ENCODE measurements at places on chromosomes 6 and 20. TPM values are rescaled to one million over a fixed set of nuclear protein-coding genes. Genes with fewer than 3 reads are reported as not detected.

- H3K4me1 ChIP-seq = no peaks in the 10 kb centered on the region
- H3K4me3 ChIP-seq = no peak overlapping the region
- DNase-seq = no peak
- H3K36me3 ChIP-seq = no peaks in the 10 kb centered on the region
- no peaks in the 10 kb centered on the region for H3K27me3 ChIP-seq
Measured at GRCh38 chr6:148105695-148106094, 236.9 kb upstream of the SASH1 start.

- no peaks in the 10 kb centered on the region for H3K36me3 ChIP-seq
- H3K4me1 ChIP-seq = no peaks in the 10 kb centered on the region
- no peak for DNase-seq
Measured at GRCh38 chr20:48463916-48464315, 363.9 kb downstream of the PREX1 start.

DNA sequence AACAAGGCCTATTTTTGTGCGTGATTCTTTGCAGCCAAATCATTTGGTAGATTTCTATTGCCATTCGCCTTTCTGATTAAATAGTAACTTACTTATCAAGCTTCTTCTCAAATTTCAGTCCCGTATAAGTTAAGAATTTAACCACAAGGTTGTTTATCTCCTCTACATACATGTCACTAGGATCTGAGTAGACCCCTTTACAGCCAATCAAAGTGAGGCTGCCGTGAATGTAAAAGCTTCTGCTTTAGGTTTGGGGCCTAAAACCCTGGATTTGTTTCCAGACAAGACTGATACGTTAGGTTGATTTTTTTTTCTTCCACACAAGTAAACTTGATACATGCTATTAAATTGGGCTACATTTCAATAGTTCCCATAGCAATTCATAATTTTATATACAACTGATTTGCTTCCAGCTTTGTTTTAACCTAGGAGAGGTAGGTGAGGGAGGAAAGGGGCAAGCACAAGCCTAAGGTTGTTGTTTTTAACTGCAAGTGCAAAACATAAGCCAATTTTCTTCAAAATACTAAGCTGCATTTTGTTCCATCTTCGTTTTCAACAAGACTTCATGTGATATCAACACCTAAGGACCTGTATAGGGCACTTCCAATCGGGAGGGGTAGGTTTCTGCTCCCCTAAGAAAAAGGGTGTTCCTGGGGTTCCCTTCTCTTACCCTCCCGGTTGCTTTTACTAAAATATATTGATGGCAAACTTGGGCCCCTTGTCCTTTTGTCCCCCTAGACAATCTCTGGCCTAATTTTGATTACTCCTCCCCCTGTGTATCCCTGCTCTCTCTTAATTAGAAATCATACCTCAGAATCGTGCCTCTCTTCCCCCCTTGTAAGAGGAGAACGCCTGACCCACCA is 1.7 kb downstream of the RANBP9 start:
- peak overlapping the region; percentile 74 for H3K27ac ChIP-seq
- H3K27me3 ChIP-seq = no peaks in the 10 kb centered on the region
- H3K36me3 ChIP-seq = no peaks in the 10 kb centered on the region
- DNase-seq = peak; percentile 24

DNA sequence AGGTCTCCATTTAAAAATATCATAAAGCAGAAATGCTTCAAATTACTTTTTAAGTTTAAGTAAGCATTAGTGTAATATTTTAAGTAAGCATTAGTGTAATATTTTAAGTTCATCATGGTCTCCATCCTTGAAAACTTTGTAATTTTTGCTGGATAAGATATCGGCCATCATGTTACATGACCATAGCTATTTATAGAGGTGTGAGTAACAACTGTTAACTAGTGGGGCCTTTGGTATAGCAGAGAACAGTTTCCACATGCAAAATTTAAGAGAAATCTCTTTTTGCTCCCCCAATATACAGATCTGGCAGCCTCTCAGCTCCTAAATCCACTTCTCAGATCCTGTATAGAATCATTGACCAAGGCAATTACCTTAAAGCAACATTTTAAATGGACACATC is 468 bp downstream of the TRDN start:
- no peak overlapping the region for H3K4me3 ChIP-seq
- no peaks in the 10 kb centered on the region for H3K27me3 ChIP-seq
- DNase-seq = no peak
- H3K4me1 ChIP-seq = no peaks in the 10 kb centered on the region
- H3K36me3 ChIP-seq = no peaks in the 10 kb centered on the region
- H3K27ac ChIP-seq = no peak overlapping the region

- no peaks in the 10 kb centered on the region for H3K4me1 ChIP-seq
- DNase-seq = no peak
- no peak overlapping the region for H3K4me3 ChIP-seq
- H3K36me3 ChIP-seq = no peaks in the 10 kb centered on the region
- no peaks in the 10 kb centered on the region for H3K27me3 ChIP-seq
Measured at GRCh38 chr6:129647044-129647443, 62.9 kb downstream of the ARHGAP18 start.

Gene TFAP2C
- total RNA-seq = not detected

GRCh38 chr6:130933712-130934200 is 106.5 kb downstream of the SMLR1 start:
- no peaks in the 10 kb centered on the region for H3K27me3 ChIP-seq
- H3K27ac ChIP-seq = no peak overlapping the region
- DNase-seq = no peak
- no peaks in the 10 kb centered on the region for H3K4me1 ChIP-seq
- H3K36me3 ChIP-seq = no peaks in the 10 kb centered on the region

Gene AGPAT4
- total RNA-seq = 14.6 TPM

Gene ZBTB12
- total RNA-seq = 0.20 TPM

All from CD4-positive, CD25-positive, alpha-beta regulatory T cell (primary cell).